Stimulated activated naive CD4-positive, alpha-beta T cell (primary cell): ENCODE measurements at places on chromosomes 3 and 15.

DNA sequence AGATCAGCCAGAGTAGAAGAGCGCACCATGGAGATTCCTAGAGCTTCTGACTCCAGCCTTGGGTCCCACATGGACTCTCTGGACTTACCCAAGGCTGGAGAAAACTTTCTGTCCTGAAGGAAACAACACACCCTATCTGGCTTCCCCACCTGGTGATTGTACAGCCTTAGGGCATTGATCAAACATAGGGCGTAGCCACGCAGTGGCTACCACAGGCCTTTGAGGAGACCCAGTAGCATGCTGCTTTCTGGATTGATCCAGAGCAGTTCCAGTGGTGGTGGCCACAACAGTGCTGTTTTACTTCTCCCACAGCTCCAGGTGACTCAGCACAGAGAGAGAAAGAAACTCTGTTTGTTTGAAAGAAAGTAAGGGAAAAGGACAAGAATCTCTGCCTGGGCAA, 23.5 kb downstream of the PYDC2 start:
- no peak for DNase-seq

- no peak for DNase-seq
Measured at GRCh38 chr15:35166730-35167359, 81.8 kb upstream of the NANOGP8 start.

- no peak for DNase-seq
Measured at GRCh38 chr3:124699686-124700396, 30.4 kb upstream of the UMPS start.

DNA sequence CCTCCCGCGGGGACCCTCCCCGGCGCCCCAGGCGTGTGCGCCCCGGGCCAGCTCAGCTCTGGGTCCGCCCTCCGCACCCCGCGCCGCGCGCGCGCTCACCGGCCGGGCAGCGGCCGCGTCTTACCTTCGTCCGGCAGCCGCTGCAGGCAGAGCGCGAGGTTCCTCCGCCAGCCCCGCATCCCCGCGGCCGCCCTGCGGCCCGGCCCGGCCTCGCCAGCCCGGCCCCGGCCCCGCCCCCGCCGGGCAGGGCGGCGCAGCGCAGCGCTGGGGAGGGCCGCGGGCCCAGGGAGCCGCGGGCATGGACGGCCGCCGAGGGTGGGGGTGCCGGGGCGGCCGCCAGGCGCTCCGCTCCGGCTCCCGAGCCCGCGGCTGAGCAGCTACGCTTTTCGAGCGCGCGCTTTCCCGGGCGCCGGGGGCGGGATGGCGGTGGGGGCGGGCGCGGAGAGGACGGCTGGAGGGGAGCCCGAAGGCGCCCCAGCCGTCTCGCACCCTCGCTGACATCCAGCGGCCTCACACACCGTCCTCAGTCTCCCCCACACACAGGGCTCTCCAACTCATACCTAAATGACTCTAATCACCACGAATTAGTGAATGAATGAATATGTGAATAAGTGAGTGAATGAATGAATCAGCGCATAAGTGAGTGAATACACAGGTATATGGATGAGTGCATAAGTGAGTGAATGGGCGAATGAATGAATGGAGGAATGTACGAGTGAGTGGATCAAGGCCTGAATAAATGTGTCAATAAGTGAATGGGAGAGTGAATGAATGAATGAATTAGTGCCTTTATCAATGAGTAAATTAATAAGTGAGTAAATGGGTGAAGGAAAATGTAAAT, 48.5 kb upstream of the CCDC174 start:
- no peak for DNase-seq

DNA sequence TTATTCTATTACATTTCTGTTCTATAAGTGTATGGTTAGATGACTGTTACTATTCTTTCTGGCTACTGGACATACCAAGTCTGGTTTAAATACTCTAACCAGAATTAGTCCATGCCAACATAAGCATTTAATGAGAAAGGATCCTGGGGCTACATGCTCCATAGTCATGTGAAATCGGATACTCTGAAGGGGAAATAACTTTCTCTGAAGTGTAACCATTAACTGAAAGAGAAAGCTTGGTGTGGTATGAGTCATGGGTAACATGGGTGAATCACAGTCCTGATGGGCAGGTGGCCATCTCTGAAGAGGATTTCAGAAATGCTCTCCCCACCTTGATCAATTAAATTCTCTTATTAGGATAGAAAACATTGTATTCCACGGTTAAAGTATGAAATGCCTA, 69.4 kb downstream of the FHIT start:
- DNase-seq = no peak

GRCh38 chr15:89442671-89443307, 53.6 kb downstream of the RHCG start:
- DNase-seq = no peak

- no peak for DNase-seq
Measured at GRCh38 chr3:20648921-20649381, 462.9 kb upstream of the SGO1 start.

GRCh38 chr3:146513386-146514051, 30.9 kb downstream of the PLSCR1 start:
- peak; percentile 5 for DNase-seq

- DNase-seq = no peak
Measured at GRCh38 chr15:62369454-62369853, 204.4 kb upstream of the C2CD4B start.

DNA sequence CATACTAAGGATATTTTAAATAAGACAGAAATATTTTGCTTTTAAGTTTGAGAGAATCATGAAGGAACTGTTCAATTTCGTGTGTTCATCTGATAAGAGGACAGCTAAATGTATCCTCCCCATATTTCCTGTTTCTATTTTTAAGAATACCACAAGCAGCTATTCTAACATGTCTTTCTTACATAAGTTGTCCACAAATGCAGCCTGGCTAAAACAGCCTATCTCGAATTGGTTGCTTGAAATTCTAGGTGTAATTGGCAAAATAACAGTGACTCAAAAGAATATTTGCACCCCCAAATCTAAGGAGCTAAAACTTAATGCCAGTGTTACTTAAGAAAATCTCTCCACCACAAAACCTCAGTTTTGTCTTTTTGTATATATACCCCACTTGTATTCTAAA, 35.0 kb downstream of the BTLA start:
- no peak for DNase-seq

GRCh38 chr3:69739204-69740102, at the start of gene MITF:
MITF (plus strand) TSS chr3:69739464; CDS start chr3:69739598, 134 bp downstream.
- DNase-seq = no peak

GRCh38 chr15:61038387-61038786, 190.7 kb downstream of the RORA start:
- DNase-seq = no peak

DNA sequence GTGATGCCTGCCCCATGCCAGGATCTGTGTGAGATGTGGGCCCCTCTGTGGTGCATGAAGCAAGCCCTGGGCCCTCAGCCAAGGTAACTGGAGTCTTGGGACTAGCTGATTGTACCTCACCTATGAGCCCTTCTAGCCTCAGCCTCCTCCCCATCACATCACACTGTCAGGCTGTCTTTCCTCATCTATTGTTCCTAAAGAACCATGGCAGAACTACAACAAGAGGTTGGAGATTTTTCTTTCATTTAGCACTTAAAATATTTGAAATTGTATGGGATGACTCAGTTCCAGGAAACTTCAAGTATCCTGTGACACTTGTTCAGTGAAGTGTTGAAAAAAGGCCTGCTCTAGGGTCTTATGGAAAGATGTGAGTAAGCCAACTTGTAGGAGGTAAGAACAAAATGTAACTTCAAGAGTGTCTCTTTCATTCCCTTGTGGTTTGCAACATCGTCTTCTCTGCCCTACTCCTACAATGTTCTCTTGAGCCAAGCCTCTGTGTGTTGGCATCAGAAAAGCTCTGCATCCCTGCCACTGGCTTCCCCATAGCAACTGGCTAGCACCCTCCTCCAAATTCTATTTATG, 58.7 kb upstream of the TIPARP start:
- DNase-seq = no peak

- no peak for DNase-seq
Measured at GRCh38 chr15:89111961-89112340, 23.7 kb downstream of the ABHD2 start.

DNA sequence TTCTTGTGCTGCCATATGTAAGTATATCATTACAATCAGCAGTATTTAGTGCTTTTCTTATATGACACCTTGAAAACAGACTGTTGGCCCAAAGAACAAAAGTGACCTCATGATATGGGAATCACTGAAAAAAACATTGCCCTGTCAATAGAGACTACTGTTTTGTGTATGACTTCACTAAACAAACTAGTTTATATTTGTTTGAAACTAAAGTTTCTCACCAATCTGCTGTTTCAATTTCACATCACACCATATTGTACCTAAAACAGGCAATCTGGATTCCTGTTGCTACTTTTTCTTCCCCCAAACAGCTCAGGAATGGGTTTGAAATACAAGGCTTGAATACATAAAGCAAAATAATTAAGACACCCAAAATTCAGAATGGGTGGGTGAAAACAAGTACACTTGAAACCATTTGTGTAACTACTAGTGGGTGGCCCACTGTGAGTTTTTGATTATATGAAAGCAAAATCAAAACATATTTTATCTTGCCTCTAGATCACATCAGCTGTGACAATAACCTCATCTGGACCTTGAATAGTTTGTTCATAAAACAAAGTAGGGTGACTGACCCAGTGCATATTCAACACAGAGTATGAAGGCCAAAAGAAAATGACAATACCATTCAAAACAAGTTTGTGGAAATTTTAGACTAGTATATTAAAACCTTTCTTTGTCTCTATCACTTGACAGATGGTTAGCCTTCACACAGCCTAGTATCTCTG, 5.9 kb downstream of the ZBTB20 start:
- DNase-seq = no peak

GRCh38 chr3:188446766-188447165, 292.8 kb downstream of the LPP start:
- DNase-seq = no peak

GRCh38 chr3:32120471-32120870, 14.1 kb downstream of the GPD1L start:
- no peak for DNase-seq

- no peak for DNase-seq
Measured at GRCh38 chr3:126376444-126376843, 18.3 kb upstream of the CFAP100 start.

- no peak for DNase-seq
Measured at GRCh38 chr3:144770915-144771351, 799.3 kb downstream of the DIPK2A start.

GRCh38 chr3:192827863-192828594, 89.6 kb downstream of the MB21D2 start:
- no peak for DNase-seq

GRCh38 chr3:154345422-154346122, 21.3 kb upstream of the DHX36 start:
- DNase-seq = no peak

- DNase-seq = no peak
Measured at GRCh38 chr3:143445118-143445517, 325.5 kb downstream of the CHST2 start.

GRCh38 chr3:27633224-27633545, 88.9 kb downstream of the EOMES start:
- DNase-seq = no peak

DNA sequence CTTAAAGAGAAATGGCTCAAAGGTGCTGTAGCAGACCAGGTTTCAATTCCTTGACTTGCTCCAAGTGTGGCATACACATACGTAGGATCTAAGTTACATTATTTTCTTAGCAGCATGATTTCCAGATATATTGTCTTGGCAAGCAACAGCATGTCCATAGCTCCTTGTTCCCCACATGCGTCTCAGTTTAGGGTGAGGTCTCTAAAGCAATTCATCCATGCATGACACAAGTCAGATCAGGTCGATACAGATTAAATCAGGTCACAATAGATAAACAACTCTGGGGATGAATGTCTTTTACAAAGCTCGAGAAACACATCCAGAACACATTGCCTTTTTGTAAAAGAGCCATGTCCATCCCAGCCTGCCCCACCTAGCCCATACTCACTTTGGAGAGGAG, 108.9 kb upstream of the ABHD17C start:
- no peak for DNase-seq

GRCh38 chr15:34927726-34928125, 41.8 kb downstream of the AQR start:
- no peak for DNase-seq

DNA sequence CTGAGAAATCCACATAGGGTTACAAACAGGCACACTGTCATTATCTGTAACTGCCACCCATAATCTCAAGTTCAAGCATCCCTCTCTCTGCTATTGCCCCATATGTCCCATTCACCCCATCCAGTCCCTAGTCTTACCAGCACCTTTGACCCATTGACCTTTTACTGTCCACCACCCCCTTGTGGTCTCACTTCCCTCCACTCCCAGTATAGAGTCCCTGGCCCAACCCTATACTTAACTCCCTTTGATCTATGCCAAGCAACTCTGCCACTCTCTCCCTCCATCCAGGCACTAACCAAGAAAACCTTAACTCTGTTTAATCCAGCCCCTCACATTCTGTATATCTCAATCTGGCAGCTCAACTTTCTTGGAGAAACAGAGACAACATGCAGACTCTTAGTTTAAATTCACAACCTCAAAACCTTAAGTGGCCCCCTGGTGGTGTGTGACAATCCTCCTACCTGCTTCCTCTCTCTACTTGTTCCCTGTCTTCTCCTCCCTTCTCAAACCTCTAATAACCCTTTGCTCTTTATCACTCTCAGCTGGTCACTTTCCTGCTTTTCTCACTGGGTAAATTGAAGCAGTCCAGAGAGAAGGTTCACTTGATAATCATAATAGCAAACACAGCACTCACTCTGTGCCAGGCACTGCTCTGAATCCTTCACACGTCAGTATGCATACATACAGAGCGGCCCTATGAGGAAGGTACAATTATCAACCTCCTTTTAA, 162.7 kb downstream of the STT3B start:
- peak; percentile 4 for DNase-seq

- no peak for DNase-seq
Measured at GRCh38 chr3:196694941-196695848, 16.9 kb downstream of the CEP19 start.

GRCh38 chr3:34396288-34396687, 597.9 kb downstream of the PDCD6IP start:
- DNase-seq = no peak

DNA sequence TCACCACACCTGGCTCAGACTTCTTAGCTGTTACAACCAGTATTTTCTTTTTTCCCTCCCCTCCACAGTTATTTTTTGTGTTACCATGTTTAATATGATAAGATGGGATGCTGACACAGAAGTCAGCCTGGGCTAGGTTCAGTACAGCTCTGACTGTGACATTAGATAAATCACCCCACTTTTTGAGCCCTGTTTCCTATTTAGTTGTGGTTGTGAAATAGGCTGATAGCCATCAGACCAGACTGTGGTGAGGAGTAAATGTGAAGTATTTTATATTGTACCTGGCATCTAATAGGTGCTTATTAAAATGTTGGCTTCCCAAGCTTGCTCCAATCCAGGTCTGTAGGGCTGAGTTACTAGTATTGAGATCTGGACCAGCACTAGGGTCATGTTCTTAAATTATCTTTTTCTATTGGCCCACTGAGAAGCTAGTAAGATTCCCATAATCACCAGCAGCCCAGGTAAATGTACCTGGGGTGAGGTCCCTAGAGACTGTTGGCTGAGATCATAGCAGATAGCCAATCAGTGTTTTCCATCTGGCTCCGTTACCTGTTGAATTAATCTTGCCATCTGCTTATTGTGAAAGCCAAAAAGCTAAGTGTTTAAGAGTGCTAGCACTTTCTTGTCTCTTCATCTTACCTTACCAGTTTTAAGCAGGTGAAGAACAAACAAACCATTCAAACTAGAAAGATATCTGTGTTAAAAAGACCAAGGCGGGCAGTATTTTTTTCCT, 61.0 kb downstream of the CCK start:
- DNase-seq = no peak
